CD8-positive, alpha-beta memory T cell (primary cell): ENCODE measurements at places on chromosomes 2 and 18. TPM values are rescaled to one million over a fixed set of nuclear protein-coding genes. Genes with fewer than 3 reads are reported as not detected.
A peak's percentile ranks its signal among the peaks of the same experiment; 100 is the strongest.

The TSPYL6 gene
- not detected for total RNA-seq

The RUFY4 gene
- total RNA-seq = not detected

The CXXC1 gene
- 113 TPM for total RNA-seq

The EGR4 gene
- 0.55 TPM for total RNA-seq

The TUBA4B gene
- not detected for total RNA-seq

The RRM2 gene
- total RNA-seq = 425 TPM

The CNGA3 gene
- total RNA-seq = not detected

The IGFBP2 gene
- total RNA-seq = 1.1 TPM

The ATOH8 gene
- total RNA-seq = not detected

DNA sequence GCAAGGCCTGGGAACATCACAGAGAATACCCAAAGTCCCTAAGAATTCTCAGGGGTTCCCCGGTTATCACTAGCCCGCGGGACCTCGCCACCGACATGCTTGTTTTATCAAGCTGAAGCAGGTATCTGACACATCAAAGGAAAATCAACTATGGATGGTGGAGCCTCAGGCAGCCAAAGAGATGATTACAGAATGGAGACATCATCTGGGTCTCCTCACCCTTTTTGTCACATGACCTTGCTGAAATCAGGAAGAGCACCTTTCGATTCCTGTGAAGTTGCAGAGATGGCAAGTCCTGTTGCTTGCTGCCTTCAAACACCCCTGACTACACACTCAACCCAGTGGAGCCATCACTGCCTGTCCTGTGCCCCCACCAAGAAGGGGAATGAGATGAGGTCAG lies 19.2 kb upstream of the CAB39 start:
- H3K36me3 ChIP-seq = no peaks in the 10 kb centered on the region
- DNase-seq = no peak
- no peak overlapping the region for H3K4me3 ChIP-seq
- no peaks in the 10 kb centered on the region for H3K4me1 ChIP-seq

DNA sequence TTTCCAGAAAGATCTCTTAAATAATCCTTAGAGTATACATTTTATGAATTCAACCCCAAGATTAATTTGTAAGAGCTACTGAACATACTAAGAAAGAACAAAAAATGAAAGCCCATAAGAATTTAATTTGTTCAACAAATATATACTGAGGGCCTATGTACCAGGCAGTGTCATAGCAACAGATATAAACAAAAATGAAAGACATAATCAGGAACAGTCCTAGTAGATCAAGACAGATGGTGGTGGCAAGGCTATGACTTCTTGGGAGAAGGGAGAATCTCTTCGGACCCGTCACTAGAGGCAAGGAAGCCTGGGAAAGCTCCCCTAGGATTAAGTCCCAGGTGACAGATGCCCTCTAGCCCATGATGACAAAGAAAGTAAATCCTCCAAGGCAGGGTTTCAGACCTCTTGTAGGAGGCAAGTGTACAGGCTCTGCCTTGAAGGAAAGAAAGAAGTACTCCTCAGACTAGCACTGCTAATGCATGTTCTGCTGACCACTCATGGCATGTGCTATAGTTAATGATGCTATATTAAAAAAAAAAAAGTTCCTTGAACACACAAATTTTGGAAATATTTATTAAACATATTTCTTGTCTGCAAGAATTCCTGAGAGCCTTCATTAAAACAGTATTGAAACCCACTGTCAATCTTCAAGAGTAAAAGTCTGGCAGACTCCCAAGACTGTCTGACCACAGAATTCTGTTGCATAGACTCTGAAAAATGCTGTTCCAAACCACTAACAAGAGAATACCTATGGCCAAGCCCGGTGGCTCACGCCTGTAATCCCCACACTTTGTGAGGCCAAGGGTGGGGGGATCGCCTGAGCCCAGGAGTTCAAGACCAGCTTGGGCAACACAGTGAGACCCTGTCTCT lies 31.5 kb downstream of the NOL10 start:
- H3K27ac ChIP-seq = no peak overlapping the region
- H3K36me3 ChIP-seq = peaks cover 16% of the 10 kb centered on the region
- H3K4me3 ChIP-seq = no peak overlapping the region
- no peaks in the 10 kb centered on the region for H3K27me3 ChIP-seq
- peaks cover 13% of the 10 kb centered on the region for H3K4me1 ChIP-seq

DNA sequence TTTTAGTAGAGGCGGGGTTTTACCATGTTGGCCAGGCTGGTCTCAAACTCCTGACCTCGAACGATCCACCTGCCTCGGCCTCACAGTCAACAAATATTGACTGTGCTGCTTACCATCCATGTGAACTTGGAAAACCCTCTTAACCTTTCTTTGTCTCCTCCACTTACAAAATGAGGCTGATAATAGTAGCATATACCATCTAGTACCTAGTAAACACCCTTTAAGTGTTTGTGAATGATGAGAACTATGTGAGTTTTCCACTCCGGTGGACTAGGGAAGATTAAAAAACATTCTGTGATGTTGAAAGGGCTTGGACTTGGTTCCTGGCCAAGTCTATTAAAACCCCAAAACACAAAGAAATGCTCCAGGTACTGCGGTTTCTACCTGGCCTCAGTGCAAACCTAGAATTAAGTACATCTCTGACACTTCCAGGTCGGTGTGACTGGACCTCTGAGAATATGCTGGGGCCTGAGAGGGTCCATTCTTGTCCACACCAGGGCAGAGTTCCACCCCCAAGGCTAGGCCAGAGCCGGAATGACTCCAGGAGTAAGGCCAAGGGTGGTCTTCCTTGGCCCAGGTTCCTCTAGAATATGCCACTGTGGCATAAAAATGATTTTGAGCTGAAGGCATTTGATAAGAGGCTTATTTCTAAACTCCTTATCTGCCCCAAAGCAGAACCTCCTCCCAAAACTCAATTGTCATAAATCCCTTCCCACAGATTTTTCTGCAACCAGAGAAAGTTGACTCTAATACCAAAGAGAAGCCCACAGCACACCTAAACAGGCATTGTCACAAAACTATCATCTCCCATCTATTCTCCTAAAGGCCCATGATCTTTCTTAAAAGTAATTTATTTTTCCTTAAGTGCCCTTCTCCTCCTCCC lies 217.5 kb downstream of the TGIF1 start:
- H3K27ac ChIP-seq = no peak overlapping the region
- H3K27me3 ChIP-seq = no peaks in the 10 kb centered on the region
- no peaks in the 10 kb centered on the region for H3K36me3 ChIP-seq
- no peak for DNase-seq
- no peak overlapping the region for H3K4me3 ChIP-seq

DNA sequence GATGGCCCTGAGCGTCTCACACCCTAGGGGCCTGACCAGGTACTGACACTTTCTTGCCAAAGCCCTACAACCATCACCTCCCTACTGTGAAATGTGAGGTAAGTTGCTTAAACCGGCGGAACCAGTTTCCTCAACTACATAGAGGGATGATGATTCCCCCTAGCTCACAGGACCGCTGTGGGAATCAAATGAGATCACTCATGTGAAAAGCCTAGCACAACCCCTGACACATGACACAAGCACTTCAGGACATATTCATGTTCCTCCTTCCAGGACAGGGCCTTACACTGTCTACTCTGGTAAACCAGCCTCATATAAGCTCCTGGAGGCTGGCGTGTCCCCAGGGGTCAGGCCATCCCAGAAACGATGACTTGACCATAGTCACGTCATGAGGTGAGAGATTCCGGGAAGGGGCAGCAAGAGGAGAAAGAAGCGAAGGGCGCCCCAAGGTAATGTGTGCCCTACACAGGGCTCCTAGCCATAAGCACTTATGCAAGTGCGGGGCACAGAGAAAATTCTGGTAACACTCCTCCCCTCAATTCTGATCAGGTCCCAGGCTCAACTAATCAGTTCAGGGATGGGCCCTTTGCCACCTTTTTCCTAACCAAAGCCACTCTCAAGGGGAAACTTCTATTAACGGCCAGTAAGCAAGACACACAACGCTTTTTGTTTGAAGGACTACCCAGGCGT lies 49.5 kb downstream of the C2orf42 start:
- H3K36me3 ChIP-seq = no peaks in the 10 kb centered on the region
- DNase-seq = peak; percentile 59
- H3K27me3 ChIP-seq = no peaks in the 10 kb centered on the region
- H3K27ac ChIP-seq = peak overlapping the region; percentile 88
- peak overlapping the region; percentile 46 for H3K4me3 ChIP-seq
- H3K4me1 ChIP-seq = peaks cover 60% of the 10 kb centered on the region

DNA sequence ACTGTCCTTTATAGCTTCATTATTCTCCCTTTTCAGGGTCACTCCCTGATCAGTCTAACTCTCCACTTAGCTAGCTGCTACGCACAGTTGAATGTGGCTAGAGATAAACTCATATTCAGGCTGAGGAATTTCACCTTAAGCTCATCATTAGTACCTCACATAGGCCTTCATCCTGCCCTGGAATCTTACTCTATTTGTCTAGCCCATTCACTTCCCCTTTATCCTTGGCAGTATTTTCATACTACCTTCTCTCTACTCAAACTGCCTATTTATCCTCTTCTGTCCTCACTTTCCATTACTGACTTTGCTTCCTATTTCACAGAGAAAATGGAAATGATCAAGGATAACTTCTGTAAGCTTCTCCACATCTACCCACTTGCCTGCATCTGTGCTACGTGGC lies 10.6 kb upstream of the DSC2 start:
- H3K4me1 ChIP-seq = no peaks in the 10 kb centered on the region
- H3K36me3 ChIP-seq = no peaks in the 10 kb centered on the region
- H3K27ac ChIP-seq = no peak overlapping the region
- DNase-seq = no peak
- H3K4me3 ChIP-seq = no peak overlapping the region

DNA sequence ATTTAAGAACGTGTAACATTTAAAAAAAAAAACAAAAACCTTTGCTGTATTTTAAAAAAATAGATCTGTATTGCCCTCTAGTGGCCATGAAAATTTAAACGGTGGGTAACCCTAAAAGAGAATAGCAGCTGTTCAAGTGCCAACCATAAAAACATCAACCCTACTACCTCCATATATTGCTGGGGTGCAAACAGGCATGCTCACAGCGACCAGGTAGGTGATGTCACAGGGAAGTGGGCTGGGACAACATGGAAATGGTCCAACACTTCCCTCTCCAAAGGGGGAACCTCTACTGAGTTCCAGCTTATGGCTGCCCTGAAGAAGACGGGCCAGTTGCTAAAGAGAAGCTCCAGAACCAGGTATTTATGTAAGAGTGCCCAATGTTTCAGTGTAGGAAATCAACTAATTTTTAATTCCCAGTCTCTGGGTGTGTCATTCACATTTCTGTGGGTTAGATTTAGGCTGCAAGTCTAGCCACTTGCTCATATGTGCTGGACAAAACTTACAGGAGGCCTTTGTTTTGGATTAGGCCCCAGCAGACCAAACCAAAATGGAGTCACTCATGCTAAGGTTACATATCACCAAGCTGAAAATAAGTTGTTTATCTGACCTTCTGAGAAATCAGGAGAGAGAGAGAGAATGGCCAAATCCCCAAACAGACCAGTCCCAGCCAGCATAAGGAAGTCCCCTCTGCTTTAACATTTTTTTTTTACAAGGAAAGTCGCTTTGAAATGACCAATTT lies 54.5 kb downstream of the SKA1 start:
- no peaks in the 10 kb centered on the region for H3K27me3 ChIP-seq
- H3K4me1 ChIP-seq = no peaks in the 10 kb centered on the region
- H3K27ac ChIP-seq = no peak overlapping the region
- no peak for DNase-seq
- no peaks in the 10 kb centered on the region for H3K36me3 ChIP-seq
- H3K4me3 ChIP-seq = no peak overlapping the region

DNA sequence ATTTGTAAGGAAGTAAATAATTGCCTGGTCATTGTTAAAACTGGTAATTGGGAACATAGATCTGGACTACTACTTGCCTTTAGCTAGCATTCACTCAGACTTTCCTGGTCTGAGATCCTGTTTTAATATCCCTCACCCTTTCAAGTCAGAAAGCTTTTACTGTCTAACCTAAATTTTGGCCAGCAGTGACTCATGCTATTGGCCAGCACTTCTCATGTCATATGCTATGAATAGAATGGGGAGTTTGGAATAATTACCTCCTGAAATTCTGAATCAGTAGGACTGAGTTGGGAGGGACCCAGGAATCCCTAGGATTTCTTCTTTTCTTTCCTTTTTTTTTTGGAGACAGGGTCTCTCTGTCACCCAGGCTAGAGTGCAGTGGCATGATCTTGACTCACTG lies 19.3 kb downstream of the STK36 start:
- H3K36me3 ChIP-seq = no peaks in the 10 kb centered on the region
- H3K4me1 ChIP-seq = no peaks in the 10 kb centered on the region
- no peaks in the 10 kb centered on the region for H3K27me3 ChIP-seq

DNA sequence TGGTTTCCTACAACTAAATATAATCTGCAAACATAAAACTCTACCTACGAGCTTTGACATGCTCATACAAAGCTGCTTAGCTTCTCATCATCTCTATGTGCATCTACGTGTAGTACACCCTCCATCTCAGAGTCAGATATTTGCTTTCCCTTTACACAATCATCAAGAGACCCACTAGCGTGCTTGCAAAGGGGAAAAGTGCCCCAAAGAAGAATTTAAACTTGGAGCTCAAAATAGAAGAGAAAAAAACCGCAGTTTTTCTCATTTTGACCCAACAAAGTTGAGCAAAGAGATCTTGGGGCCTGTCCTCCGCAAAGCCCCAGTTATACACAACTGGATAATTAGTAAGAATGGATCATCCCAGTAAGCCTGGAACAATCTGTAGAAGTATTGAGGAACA lies 104.1 kb downstream of the PAX3 start:
- no peak for DNase-seq
- no peaks in the 10 kb centered on the region for H3K36me3 ChIP-seq
- no peaks in the 10 kb centered on the region for H3K4me1 ChIP-seq

GRCh38 chr2:25176541-25177181 lies 8.3 kb upstream of the POMC start:
- no peak overlapping the region for H3K27ac ChIP-seq
- no peaks in the 10 kb centered on the region for H3K4me1 ChIP-seq
- no peaks in the 10 kb centered on the region for H3K36me3 ChIP-seq

- peaks cover 12% of the 10 kb centered on the region for H3K27me3 ChIP-seq
- H3K27ac ChIP-seq = no peak overlapping the region
- no peak overlapping the region for H3K4me3 ChIP-seq
- DNase-seq = no peak
- H3K36me3 ChIP-seq = no peaks in the 10 kb centered on the region
These were observed 254.8 kb downstream of the TGIF1 start for GRCh38 chr18:3704556-3705344.

DNA sequence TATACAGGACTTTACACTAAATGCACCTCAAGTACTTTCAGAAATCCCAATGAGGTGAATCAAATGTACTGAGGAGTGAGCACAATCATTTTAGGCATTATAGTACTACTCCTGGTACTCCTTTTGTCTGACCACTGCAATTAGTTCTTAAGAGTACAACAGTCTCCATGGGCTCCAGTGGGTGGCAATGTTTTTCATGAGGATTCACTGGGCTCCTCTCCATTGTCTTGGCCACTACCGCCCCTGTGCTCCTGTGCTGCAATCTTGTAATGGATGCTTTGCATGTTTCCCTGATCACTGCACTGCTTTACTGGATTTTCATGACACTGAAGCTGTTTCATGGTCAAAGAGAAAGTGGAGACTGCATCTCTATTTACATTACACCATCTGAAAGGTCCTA lies 268.5 kb upstream of the ZSWIM2 start:
- DNase-seq = no peak
- no peak overlapping the region for H3K27ac ChIP-seq
- H3K36me3 ChIP-seq = no peaks in the 10 kb centered on the region
- H3K4me1 ChIP-seq = no peaks in the 10 kb centered on the region
- H3K4me3 ChIP-seq = no peak overlapping the region

- H3K4me3 ChIP-seq = no peak overlapping the region
- no peaks in the 10 kb centered on the region for H3K36me3 ChIP-seq
- DNase-seq = no peak
These were observed 24.5 kb upstream of the KCNE4 start for GRCh38 chr2:223027442-223027841.
